ENCODE measurements at places on chromosomes 11 and 22.

DNA sequence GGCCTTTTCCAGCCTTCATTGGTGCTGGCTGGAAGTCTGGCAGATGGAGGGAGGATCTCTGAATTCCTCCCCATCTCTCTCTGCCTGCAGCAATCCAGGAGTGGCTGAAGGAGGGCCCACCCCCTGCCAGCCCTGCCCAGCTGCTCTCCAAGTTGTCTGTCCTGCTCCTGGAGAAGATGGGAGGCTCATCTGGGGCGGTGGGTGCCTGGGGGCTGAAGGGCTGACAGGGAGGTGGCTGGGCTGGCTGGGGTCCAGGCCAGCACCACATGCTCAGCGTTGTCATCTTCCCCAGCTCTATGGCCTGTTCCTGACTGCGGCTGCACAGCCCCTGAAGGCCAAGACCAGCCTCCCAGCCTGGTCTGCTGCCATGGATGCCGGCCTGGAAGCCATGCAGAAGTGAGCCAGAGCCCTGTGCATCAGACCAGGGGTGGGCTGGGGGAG lies 12.2 kb downstream of the TKFC start:
- no peak for DNase-seq

GRCh38 chr11:132058211-132058772 lies 687.9 kb downstream of the NTM start:
- no peak for DNase-seq

DNA sequence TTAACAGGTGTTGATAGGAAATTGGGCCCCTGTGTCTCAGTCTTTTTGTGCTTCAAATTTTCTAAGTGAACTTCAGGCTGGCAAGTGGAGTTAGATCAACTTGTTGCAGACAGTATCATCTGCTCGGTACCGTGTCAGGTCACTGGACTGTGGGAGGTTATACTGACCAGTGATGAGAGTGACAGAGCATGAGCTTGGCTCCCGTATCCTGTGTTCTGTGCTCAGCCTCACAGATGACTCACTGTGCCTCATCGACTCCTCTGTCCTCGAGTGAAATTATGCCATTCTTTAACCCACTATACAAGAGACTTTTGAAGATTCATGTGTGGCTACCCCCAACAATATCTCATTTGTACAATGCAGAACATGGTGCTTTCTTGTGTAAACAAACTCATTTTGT lies 7.9 kb downstream of the GRAP2 start:
- DNase-seq, result no peak

GRCh38 chr22:33139937-33140336 lies 81.8 kb upstream of the SYN3 start:
- DNase-seq, result no peak

DNA sequence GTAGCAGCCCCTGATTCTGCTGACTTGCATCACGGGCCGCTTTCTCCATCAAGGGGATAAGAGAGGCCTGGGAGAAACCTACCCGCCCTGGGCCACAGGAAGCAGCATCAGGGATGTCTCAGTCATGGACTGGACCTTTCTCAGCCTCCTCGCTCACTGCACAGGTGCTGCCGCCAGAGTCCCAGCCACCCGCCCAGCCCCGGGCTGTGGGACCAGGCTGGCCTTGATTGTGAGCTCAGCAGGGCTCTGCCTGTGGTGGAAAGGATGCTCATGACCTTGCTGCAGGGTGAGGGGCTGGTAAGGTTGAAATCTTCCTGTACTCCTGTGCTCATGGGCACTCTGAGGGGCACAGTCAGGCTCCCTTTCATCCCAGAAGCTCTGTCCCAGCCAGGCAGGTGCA lies 26.0 kb upstream of the GGTLC2 start:
- DNase-seq, result no peak

DNA sequence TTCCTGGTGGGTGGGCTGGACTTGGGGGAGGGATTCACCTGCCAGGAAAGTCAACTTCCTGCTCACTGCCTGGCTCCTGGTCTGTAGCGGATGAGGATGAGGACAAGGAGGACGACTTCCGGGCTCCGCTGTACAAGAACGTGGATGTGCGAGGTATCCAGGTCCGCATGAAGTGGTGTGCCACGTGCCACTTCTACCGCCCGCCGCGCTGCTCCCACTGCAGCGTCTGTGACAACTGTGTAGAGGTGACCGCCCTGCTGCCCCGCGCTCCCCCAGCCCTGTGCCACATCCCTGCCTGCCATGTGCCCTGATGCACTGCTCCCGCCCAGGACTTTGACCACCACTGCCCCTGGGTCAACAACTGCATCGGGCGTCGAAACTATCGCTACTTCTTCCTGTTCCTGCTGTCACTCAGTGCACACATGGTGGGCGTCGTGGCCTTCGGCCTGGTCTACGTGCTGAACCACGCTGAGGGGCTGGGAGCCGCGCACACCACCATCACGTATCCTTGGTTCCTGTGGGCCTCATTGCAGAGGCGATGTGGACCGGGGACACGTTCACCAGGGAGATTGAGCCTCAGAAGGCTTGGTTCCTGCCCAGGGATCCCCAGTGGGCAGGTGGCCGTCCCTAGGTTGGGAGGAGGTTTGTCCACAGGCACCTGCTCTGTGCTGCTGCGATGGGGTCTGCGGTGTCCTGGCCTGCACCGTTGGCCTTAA lies 7.9 kb downstream of the ZDHHC8 start:
- DNase-seq, result no peak

DNA sequence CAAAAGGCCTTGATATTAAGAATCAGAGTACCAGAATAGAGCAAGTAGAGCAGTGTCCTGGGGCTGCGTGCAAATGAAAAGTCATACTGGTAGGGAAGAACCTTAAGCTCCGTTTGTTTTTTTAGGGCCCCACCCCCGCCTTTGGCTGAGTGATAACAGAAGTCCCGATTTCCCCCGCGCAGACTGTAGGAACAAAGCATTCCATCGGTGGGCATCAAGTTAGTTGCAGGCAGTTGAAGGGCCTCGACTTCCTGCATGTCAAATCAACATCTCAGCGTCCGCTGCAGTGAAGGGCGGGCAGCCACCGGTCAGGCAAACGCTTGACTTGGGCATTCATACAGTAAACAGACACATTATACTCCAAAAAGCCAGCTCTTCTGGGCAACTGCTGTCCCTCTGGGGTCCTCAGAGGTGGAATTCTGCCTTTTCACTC lies 11.7 kb downstream of the LRP4 start:
- no peak for DNase-seq

- DNase-seq, result no peak
These were observed 52.7 kb upstream of the MYEOV start for GRCh38 chr11:69241075-69241740.

DNA sequence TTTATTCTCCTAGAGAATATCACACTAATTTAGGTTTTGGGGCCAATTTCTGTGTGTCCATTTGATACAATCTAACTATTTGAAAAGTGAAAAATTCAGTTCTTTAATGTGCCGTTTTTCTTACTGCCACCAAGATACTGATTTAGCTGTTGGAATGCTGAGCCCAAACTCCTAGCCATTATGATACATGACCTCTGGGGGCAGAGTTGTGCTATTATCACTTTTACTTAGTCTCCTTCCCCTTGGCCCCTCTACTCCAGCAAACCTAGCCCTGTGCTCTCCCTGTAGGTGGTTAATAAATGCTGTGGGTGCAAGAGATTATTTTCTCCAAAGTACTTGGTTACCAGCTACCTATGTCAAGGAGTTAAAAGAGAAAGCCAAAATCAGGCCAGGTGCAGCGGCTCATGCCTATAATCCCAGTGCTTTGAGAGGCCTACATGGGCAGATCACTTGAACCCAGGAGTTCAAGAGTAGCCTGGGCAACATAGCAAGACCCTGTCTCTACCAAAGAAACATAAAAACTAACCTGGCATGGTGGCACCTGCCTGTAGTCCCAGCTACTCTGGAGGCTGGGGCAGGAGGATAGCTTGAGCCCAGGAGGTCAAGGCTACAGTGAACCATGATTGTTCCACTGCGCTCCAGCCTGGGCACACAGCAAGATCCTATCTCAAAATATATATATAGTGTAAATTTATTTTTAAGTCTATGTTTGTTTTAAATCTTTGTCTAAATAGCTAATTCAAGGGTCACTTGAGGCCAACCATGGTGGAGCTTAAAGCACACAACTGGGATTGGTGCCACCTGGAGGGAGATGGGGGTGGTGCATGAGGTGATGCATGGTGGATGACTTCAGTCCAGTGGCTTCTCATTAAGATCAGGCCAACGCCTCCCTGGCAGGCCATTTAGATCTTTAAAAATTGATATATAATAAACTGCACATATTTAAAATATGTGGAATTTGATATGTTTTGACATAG lies 193.2 kb upstream of the PLET1 start:
- peak; percentile 8 for DNase-seq

DNA sequence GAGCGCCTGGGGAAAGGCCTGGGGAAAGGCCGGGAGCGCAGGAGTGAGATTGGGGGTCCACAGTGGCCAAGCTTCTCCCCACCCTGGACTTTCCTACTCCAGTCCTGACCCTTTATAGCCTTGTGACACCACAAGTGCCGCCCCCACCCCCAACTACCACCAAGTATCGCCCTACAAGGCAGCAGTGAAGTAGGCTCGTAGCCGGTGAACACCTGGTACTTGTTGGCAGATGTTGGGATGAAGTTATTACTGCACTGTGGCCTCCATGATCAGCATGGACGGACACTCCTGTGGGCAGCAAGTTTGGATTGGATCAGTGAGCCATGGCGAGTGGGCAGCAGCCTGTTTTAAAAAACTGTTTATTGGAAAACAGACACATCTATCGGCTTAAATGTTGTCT lies 45.0 kb downstream of the EIF3F start:
- DNase-seq, result no peak

DNA sequence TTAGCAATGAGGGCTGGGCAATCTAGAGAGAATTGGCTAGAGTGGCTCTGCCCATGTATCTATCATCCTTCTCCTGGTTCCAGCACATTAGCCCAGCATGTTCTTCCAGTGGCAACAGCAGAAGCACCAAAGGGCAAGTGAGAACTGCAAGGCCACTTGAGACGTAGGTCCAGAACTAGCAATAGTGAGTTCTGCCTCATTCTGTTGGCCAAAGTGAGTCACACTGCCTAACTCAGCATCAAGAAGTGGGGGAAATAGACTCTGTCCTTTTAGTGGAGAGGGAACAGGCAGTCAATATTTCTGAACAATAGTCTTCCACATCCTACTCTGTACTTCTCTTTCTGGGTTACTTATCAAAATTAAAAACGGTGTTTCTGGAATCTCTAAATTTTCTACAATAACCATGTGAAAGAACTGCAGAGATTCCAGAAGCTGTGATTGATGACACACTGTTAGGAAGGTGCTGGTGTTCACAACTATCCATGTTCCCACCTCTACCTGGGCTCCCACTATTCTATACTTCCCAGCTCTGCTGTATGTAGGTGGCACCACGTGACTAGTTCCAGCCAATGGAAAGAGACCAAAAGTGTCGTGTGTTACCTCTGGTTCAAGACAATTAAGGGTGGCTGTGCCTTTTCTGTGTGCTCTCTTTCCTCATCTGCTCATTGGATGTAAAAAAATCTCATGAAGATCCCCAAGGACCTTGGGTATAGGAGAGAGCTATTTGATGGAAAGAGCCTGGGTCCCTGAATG lies 23.4 kb upstream of the GRK3 start:
- DNase-seq, result no peak
